Fibroblast of skin of scalp (primary cell): ENCODE measurements at places on chromosomes 5 and 9.
A peak's percentile ranks its signal among the peaks of the same experiment; 100 is the strongest.

- no peak for DNase-seq
These were observed 451.2 kb upstream of the TLE4 start for GRCh38 chr9:79120533-79120932.

GRCh38 chr9:35114840-35115628 is 628 bp downstream of the ATOSB start:
- peak; percentile 84 for DNase-seq

- no peak for DNase-seq
These were observed 26.2 kb downstream of the NIPAL4 start for GRCh38 chr5:157486221-157486681.

- no peak for DNase-seq
These were observed 722 bp upstream of the DCP2 start for GRCh38 chr5:112975721-112976431.

DNA sequence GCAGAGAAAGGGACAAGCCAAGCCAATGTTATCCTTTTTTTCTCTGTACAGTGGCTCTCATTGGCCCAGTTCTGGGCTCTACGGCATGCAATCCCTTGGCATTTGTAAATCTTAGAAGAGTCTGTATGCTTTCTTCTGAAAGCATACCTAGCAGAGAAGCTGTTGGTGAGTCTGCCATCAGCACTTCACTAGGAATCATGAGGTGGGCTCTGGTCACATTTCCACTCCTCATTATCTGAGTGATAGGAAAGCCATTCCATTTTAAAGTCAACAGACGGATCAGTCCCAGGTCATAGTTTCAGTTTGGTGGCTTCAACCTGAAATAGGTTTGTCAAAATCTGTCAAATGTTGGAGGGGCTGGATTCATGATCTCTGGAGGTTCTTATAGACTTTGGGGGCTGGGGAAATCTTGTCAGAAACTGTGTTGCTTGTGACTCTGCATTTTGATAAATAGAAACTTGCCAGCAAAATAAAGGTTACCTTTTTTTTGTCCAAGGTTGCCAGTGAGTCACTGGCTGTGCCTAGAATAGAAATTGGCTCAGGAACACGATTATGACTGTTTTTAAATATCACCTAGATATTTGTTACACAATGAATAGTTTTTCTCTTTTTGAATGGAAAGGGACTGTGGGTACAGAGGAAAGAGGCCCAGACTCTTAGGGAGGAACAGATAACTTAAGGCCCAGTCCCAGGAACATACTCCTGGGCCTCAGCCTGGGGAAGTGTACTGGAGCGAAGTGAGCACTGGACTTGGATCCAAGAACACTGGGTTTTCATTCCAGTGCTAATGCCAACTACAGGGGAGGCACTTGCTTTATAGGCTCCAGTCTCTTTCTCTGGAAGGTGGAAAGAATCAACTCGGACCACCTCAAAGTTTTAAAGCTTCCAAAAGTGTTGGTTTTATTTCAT is 183.1 kb downstream of the NMUR2 start:
- DNase-seq = no peak

DNA sequence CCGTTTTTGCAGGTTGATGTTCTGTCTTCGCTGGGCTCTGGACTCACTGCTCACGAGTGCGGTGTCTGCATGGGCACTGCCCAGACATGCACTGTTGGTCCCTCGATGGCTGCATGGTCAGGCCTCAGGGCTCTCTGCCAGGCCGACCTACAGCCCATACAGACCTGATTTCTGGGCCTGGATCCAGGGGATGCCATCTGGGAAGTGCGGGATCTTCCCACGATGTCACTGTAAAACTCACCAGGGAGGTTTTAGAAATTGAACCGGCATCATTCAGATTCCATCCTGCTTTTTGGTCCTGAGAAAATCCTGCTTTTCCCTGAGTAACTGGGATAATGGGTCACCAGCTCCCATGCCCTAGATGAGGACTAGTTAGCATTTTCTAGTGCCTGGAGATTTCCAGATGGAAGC is 9.1 kb downstream of the S1PR3 start:
- no peak for DNase-seq

- DNase-seq = no peak
These were observed 29.4 kb downstream of the SMAD5 start for GRCh38 chr5:136162008-136162407.

GRCh38 chr5:883475-884181 is 9.0 kb downstream of the BRD9 start:
- no peak for DNase-seq

GRCh38 chr9:76620996-76621395 is 143.2 kb upstream of the PCA3 start:
- no peak for DNase-seq

GRCh38 chr5:140342896-140343295 is 3.5 kb downstream of the HBEGF start:
- no peak for DNase-seq

GRCh38 chr5:65072850-65073249 is 304.1 kb downstream of the CWC27 start:
- no peak for DNase-seq

DNA sequence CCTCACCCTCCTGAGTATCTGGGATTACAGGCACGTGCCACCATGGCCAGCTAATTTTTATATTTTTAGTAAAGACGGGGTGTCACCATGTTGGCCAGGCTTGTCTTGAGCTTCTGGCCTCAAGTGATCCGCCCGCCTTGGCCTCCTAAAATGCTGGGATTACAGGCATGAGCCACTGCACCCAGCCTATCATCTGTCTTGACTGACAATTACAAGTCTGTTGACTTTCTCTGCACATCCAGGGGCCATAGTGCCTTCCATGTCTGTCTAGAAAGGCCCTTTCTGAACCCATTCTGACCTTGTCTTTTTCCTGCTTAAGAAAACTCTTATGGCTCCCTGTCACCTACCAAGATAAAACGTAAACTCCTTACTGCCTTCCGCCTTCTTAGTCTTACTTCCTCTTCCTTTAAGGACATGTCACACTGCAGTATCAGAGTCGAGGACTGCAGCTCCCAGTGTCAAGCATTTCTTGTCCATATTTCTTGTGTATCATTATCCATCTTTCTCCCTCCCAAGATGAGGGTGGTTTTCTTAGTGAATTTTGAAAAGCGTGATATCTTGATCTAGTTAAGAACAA is 49.9 kb upstream of the SHB start:
- no peak for DNase-seq

DNA sequence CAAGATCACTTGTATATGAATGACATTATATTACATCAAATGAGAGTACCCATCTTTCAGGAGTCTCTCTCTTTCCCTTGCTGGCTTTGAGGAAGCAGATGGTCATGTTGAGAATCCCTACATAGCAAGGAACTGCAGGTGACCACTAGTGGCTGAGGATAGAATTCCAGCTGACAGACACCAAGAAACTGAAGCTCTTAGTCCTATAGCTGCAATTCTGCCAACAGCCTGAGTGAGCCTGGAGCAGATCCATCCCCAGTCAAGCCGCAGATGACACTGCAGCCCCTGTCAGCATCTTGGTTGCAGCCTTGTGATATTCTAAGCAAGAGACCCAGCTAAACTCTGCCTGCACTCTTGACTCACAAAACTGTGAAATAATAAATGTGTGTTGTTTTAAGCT is 531.5 kb downstream of the CSNK1G3 start:
- no peak for DNase-seq

GRCh38 chr9:93257808-93258331 is 73.9 kb downstream of the WNK2 start:
- DNase-seq = no peak

- DNase-seq = peak; percentile 85
These were observed 12.3 kb downstream of the ARSB start for GRCh38 chr5:78972654-78973428.

- DNase-seq = peak; percentile 95
These were observed 23.2 kb upstream of the LRRC14B start for GRCh38 chr5:167982-168660.

DNA sequence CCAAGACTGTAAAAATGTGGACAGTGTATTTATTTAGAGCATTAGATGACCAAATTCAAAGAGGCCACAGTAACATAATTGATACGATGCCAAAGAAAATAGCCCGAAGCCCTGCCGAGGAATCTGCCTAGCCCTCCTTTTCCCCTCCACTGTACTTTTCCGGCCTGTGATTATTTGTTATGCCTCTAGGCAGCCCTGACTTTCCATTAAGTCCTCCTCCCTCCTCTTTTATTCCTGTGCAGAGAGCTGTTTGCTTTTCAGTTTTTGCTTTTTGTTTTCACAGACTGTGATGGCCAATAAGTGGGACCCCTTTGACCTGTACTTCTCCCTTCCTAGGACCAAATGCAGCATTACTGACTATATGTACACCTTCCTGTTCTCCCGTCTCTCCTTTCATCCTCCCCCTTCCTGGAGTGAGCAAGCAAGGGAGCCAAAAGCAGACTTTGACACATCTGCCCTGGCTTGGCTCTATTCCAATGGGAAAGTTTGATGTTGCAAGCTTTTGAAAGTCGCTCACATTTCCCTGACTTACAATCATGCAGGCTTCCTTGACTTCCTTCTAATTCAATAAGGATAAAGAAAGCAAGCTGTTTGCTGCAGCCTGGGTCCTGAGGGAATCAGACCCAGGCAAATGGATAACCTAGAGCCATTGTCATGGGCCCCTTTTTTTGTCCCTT is 76.1 kb downstream of the NREP start:
- DNase-seq = peak; percentile 96

DNA sequence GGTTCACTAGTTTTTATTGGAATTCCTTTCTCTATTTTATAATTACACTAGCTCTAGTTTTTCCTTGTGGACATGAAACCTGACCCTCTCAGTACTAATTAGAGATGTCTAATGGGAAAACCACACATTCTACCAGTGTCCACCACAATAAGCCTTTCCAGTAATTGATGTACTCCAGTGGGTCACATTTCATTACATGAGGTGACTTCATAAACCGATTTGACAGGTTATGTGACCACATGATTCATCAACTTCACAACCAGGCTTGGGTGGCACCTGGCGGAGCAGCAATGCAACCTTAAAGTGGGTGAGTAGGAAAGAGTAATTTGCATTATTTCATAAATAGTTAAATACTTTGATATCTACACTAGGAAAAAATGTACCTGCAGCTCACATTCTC is 284.2 kb upstream of the ADAMTS16 start:
- DNase-seq = no peak

DNA sequence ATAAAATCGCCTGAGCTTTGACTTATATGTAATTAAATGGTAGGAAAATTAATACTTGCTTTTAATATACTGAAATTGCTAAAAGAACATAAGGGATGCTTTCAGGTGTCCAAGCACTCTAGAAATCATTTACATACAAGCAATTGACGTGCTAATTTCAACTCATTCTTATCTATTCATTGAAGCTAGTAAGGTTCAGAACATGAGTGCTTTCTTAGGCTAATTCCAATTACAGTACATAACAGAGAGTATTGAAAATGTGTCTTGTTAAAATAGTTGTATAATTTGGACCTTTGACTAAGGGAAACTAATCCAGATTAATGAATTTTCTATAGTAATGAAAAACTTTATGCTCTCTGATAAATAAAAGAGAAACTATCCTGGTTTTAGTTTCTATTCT is 1016.4 kb upstream of the TYRP1 start:
- DNase-seq = no peak

DNA sequence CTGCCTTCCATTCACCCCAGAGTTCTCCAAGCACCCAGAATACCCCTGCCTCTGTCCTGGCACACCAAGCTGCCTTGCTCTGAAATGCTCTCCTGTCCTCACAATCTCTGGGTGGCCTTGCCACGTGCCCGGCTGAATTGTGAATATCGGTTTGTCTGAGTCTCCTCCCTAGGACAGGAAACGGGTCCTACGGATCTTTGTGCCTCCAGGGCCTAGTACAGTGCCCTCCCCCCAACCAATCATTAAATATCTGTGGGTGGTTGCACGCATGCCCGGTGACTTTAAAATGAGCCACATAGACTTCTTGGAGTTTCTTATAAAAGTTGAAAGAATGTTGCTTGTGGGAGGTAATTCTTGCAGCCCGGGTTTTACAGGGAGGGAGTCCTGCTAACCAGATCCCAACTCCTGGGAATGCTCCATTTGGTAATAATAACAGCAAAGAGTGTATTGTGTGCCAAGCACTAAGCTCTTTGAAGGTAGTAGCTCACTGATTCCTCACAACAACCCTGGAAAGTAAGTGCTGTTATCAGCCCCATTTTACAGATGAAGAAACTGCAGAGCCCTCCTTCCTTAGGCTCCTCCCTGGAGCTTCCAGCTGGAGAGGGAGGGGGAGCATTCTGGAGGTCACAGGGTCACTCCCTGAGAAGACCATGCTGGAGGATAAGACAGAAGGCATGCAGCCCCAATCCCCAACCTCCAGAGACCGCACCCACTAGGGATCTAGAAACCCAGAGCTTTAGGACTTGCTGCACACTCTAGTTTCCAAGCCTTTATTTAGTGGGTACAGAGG is 23.4 kb downstream of the URM1 start:
- no peak for DNase-seq

DNA sequence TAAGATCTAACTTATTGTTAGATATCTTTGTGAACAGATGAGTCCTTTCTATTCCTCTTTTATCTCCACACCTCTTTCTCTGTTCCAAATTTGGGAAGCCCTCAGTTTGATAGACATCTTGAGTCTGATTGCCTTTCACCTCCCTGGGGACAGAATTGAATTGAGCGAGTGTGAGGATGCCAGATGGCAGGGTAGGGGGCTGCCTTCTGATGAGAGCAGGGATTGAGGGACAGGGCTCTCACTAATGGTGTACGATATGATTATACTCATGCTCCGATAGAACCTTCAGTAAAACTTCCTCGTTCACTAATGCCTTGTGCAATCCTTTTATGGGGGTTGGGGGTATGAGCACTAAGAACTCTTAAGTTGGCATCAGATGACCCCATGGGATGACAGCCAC is 172.1 kb upstream of the DAP start:
- DNase-seq = no peak

DNA sequence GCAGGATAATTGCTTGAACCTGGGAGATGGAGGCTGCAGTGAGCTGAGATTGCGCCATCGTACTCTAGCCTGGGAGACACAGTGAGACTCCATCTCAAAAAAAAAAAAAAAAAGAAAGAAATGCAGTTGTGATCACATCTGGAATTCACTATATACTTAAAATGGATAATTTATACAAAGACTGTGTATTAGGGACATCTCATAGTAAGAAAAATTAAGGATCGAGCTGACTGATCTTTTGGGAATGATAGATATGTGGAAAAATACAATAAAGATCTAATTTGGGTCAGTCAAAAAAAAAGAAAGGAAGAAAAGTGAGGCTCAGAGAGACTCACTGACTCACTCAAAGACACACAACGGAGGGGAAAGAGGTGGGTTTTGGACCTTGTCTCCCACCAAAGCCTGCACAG is 73.2 kb upstream of the STXBP1 start:
- peak; percentile 90 for DNase-seq

- DNase-seq = no peak
These were observed 83.5 kb upstream of the BOD1 start for GRCh38 chr5:173699966-173700365.

- DNase-seq = peak; percentile 99
These were observed 17.1 kb downstream of the SCAI start for GRCh38 chr9:125126019-125126746.

- no peak for DNase-seq
These were observed 12.8 kb downstream of the OR1K1 start for GRCh38 chr9:122812736-122813135.
